ENCODE measurements at places on chromosomes 11 and 22. TPM values are rescaled to one million over a fixed set of nuclear protein-coding genes. Genes with fewer than 3 reads are reported as not detected.

GRCh38 chr11:39365809-39366436 is 2093.5 kb downstream of the LRRC4C start:
- no peak for DNase-seq

Gene SNX15
- total RNA-seq, result 9.4 TPM

GRCh38 chr22:36870250-36870649 is 9.4 kb downstream of the NCF4 start:
- DNase-seq, result no peak

Gene DCHS1
- 49.2 TPM for total RNA-seq

DNA sequence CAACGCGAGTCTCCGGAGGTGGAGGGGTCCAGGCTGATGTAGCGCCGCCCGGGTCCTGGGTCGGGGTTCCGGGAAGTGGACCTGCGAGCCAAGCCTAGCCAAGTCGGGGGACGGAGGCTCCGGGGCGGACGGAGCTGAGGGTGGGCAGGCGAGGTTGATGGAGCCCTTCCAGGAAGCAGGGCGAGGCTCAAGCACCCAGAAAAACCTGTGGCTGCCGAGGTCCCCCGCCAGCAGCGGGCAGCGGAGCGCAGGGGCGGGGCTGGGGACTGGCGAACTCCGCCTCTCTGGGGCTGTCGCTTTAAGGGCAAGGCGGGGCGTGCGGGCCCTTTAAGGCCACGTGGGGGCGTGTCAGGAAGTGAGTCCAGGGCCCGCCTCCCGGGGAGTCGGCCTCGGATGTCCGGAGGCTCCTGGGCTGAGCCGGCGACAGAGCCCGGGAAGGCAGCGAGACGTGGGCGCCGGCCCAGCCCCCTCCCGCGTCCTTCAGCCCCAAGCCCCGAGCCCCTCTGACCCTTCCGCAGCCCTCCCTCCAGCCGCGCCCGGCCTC is at the start of gene SLC35C1:
Gene SLC35C1 (plus strand): TSS at position 389 of the 544 bp plus-strand sequence. CDS start 653 bp downstream, outside the sequence.
- peak; percentile 92 for DNase-seq

GRCh38 chr11:34972892-34973291 is 56.5 kb downstream of the PDHX start:
- no peak for DNase-seq

Gene A4GALT
- total RNA-seq, result 10.7 TPM

DNA sequence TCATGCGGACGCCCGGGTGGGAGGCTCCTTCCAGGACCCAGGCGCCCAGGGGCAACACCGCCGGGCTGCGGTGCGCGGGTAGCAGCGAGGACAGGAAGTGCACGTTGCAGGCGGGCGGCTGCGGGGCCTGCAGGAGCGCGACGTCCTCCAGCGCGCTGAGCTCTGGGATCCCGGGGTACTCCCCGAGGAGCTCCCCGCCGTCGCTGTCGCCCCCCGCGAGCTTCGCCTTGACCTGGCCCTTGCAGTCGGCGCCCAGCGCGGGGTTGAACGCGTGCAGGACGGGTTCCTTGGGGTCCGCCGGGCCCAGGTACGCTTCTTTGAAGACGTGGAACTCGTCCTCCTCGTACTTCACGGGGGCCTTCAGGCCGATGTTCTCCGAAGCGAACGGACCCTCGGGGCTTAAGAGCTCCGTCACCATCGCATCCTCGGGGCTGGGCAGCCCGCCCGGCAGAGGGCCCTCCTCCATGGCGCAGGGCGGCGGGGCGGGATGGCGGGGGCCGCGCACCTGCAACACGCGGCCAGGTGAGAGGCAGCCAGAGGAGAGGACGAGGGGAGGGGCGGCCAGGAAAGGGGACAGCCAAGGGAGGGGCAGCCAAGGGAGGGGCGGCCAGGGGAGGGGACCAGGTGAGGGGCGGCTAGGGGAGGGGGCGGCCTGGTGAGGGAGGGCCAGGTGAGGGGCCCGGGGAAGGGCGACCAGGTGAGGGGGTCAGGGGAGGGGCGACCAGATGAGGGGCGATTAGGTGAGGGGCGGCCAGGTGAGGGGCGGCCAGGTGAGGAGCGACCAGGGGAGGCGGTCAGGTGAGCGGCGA is 921 bp downstream of the TESMIN start:
- DNase-seq, result no peak

DNA sequence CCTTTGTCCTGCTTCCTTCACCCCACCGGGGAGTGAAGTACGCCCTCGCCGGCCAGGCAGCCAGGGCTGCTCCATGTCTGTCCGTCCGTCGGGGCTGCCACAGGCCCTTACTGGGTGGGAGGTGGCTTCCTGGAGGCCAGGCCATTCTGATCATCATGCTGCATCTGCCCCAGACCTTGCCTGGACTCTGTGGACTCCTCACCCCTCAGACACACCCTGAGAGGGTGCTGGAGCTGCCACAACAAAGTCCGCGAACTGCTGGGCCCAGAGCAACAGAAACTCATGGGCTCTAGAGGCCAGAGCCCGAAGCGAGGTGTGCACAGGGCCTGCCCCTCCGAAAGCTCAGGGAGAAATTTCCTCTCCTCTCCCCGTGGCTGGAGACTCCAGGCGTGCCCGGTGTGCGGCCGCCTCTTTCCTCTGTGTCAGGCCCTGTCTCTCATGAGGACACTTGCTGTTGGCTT is 124.2 kb downstream of the KCNQ1OT1 start:
- DNase-seq, result no peak

Gene TIGD3
- 0.11 TPM for total RNA-seq

GRCh38 chr11:72912253-72912652 is 98.0 kb downstream of the ATG16L2 start:
- DNase-seq, result no peak

Gene NDUFS8
- total RNA-seq, result 57.0 TPM

GRCh38 chr11:118883368-118884071 is at the start of gene CXCR5:
TSS of gene CXCR5 (plus strand) at chr11:118883892. CDS start at chr11:118883942, 50 bp downstream.
- no peak for DNase-seq

GRCh38 chr11:87081358-87081757 is 43.6 kb downstream of the TMEM135 start:
- DNase-seq, result no peak

GRCh38 chr11:84140386-84141169 is 854.4 kb upstream of the CCDC90B start:
- DNase-seq, result no peak

Gene OR51B4
- total RNA-seq, result 2.0 TPM

Gene UPK3A
- 88.9 TPM for total RNA-seq

Gene HOATZ
- total RNA-seq, result not detected

GRCh38 chr11:2890466-2891294 is 5.1 kb upstream of the CDKN1C start:
- peak; percentile 59 for DNase-seq

Measured in urinary bladder (tissue), 4 donors.